ENCODE measurements at places on chromosomes 4 and X. TPM values are rescaled to one million over a fixed set of nuclear protein-coding genes. Genes with fewer than 3 reads are reported as not detected.

Gene OTUD5
- total RNA-seq, result 43.6 TPM

Gene TMEM150C
- total RNA-seq, result 10.7 TPM

Gene BMPR1B
- 0.24 TPM for total RNA-seq

Gene TMEM31
- not detected for total RNA-seq

Gene SPANXB1
- not detected for total RNA-seq

Gene GPRASP1
- 0.58 TPM for total RNA-seq

Gene ADH7
- not detected for total RNA-seq

Gene CSAG3
- not detected for total RNA-seq

Gene NAP1L2
- 0.41 TPM for total RNA-seq

Gene ITM2A
- total RNA-seq, result 159 TPM

Gene FRMPD4
- total RNA-seq, result not detected

Gene DCHS2
- total RNA-seq, result not detected

Gene PCDH18
- under 0.01 TPM for total RNA-seq

Gene P2RY8
- 0.23 TPM for total RNA-seq

Gene ASB9
- 10.6 TPM for total RNA-seq

Gene TRPC3
- total RNA-seq, result not detected

Gene BTK
- total RNA-seq, result not detected

Gene PRPS1
- total RNA-seq, result 27.9 TPM

Gene PNMA5
- not detected for total RNA-seq

Gene ART3
- total RNA-seq, result 1.2 TPM

Gene GAB1
- 8.1 TPM for total RNA-seq

Gene SOWAHD
- total RNA-seq, result not detected

Gene PKD2
- total RNA-seq, result 27.6 TPM

Gene ARHGAP4
- total RNA-seq, result 24.2 TPM
